ENCODE measurements at places on chromosomes 12 and 14.

DNA sequence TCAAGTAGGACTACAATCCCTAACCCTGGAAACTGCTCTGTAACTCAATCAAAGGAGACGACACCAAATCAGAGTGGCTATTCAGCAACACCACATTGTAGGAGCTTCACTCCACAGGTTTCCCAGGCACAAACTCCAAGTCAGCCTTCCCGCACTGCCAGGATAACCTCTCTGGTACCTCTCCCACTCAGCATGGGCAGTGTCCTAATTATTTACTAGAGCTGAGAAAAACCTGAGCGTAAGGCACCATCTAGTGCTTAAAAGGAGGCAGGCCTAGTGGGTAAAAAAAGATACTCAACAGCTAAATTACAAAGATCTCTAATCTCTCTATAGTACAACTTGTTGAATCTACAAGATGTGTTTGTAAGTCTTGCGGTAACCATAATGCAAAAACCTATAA, 36.1 kb downstream of the PARP11 start:
- DNase-seq, result peak; percentile 30

DNA sequence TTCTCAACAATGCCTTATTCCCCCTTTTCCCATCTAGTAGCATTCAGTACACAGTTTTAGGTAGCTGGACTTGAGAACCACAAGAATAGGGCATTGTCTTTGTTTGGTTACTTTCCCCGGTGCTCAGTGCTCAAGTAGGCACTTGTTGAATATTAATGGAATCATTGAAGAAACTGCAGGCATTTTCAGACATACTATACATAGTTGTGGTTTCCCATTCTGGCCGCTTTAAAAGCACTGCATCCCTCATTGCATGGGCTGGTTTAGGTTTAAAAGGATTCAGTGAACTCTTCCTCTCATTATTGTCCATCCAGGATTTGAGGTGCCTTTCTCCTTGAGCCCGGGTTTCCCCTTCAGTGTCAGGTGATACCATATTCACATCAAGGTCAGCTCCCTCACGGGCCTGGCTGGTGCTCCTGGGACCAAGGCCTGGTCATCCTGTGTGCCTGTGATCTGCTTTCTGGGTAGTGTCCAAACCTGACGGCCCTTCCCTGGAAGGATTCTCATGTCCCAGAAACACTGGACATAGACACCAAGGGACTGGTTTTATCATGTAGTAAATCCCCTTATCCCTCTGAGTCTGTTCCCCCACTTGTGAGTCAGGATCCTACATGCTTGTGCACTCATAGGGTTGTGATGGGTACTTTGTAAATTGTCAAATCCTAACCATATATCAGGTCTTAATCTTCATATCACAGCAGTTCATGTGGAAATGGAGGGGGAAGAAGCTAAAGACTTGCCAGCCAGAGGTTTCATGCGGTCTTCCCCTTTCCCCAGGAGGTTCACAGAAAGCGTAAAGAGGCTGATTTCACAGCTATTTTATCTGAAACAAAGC, 7.4 kb downstream of the TCP11L2 start:
- no peak for DNase-seq

DNA sequence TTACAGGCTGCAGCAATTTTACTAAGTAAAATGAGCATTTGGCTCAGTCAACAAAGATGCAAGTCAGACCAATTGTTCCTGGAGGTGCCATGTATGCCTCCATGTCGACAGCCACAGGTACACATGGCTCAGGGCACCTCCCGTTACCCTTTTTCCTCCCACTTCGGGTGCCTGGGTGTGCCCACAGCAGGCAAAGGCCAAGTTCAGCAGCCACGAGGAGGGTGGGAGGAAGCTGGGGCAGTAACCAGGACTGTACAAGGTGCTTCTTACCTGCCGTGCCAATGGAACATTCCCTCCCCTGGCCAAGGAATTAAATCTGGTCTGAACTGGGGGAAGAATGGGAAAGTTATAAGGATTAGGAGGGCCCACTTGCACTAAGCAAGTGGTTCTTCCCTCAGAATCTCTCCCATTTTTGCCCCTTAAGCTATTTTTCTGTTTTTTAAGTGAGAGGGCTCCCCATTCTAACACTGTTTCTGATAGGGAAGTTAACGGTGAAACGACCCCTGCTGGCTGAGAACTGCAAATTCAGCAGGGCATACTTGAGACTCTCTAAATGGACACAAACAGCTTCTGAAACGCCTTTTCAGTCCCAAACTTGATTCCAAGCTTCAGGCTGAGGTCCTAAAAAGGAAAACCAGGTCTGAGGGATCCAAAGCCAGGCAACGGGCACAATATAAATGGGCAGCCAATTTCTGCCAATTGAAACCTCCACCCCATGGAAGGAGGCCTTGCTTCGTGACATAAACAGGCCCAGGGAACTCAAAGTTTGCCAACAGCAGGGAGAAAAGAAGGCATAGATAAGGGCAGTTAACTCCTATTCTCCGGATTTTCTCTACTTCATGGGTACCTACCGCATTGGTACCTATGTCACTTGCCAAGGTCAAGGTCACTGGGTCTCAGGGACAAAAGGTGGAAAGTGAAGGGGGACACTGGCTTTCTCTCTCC, 24.8 kb downstream of the CLECL1 start:
- peak; percentile 52 for DNase-seq

GRCh38 chr14:23566778-23567185, 809 bp downstream of the AP1G2 start:
- no peak for DNase-seq

DNA sequence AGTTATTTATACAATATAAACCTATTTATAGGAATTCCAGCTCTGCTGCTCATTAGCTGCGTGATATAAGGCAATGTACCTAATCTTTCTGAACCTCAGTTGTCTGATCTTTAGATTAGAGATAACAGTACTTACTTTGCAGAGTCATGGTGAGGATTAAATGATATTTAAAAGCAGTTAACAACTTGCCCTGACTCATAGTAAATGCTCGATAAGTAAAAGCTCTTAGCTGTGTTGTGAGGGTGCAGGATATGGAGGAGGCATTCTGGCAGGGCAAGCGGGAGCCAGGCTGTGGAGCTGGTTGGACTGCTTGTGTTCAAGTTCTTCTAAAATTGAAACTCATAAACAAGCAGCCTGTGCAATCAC, 140.0 kb upstream of the PRICKLE1 start:
- no peak for DNase-seq

DNA sequence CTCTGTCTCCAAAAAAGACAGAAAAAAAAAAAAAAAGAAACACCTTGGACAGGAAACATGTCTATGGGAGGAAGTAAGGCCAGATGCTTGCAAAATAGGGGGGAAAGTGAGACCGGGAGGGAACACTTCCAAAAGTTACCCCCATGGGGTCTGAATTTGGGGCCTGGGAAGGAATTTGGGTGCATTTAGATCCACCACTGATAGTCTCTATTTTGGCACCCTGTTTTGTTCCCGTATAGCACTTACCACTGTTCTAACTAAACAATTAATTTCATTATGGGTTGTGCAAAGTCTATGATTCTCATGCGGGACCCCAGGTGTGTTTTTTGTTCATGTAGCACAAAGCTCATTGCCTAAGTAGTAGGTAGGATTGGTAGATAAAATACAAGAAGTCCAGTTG, 1.4 kb upstream of the MLEC start:
- DNase-seq, result no peak

DNA sequence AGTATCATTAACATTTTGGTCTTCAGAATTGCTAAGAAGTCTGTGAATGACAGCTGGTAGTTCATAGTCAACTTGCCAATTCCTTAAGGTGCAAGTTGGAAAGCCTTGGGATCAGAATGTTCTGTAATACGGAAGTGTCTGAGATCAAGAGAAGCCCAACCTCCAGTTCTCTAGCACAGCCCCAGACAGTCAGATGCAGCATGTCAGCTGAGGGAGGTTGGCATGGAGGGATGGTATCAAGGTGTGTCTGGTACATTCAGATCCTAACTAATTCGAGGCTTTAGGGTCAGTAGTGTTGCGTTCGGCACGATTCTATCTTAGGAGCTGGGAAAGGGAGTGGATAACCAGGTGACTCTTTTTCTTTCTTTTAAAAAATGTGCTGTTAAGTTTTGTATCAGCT, 38.3 kb downstream of the FNTB start:
- no peak for DNase-seq

DNA sequence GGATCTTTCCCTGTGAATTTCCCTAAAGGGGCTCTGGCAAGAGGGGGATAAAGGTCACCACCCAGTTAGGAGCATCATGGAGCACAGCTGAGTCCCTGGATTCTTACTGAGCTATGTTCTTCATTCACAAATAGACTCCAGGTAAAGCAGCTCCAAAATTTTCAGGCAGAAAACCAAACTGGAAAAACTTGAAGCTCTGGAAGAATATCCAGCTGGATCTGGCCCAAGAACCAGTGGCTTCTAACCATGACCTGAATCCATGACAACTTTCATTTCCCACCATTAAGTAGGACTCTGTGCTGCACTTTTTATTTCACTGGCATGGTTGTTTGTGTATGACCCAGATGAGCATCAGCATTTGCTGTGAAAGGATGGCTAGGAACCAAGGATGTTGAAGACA, 180.4 kb upstream of the FKBP4 start:
- no peak for DNase-seq

DNA sequence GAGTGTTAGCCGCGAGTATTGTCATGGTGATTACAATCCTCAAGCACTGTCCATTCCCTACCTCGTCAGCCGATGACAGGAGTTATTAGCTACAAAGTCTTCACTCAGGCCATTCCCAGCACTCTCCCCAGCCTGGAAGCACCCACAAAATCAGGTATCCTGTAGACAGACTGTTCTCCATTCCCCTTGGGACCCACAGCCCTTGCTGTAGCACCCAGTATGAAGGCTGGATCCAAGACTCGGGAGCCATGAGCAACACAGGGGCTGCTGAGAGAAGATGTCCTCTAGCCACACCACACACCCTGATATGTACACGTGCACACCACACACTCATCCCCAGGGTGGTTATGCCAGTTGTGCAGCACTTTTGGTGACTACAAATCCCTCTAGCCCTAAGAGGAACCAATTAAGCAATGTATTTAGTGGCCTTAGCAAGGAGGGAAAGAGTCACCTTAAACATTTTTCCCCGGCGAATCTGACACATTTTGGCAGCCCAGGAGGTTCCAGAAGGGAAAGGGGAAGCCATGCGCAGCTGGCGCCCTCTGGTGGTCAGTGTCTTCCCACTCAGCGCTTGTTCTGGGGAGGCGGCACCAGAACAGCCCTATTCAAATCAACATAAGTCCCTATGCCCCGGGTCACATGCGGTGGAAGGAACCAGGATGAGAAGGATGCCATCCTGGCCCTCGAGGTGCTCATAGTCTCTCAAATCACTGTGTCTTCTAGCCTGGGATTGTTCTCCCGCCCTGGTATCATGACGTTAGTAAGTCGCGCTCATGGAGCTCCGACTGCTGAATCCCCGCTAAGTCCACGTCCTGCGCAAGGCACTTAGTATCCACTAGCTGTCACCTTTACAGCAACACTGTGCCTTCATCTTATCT, 96.9 kb downstream of the GCH1 start:
- DNase-seq, result peak; percentile 81

- DNase-seq, result no peak
These were observed 381.4 kb downstream of the APAF1 start for GRCh38 chr12:99026332-99027054.

DNA sequence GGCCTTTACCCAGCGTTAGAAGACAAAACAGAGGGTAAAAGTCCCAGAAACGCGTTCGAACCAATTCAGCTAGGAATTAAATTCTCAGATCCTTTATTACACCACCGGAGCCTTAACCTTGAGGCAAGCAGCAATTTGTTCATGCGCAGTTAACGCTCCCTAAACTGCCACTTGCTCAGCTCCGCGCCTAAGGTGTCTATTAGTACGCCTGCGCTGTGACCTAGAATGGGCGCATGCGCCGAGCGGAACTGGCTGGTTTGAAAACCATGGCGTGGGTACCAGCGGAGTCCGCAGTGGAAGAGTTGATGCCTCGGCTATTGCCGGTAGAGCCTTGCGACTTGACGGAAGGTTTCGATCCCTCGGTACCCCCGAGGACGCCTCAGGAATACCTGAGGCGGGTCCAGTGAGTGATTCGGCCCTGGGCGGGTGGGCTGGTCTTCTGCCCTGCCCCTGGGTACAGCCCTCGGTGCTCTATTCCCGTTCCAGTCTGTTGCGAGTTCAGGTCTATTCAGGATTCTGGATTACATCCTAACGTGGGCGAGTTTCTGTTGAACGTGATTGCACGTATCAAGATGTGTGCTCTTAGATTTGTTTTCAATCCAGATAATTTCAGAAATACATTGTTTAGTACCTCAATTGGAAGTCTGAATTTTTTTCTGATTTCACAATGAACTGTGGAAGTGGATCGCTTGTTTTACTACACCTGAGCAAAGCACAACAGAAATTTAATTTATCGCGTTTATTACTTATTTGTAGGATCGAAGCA, at the start of gene GEMIN2:
TSS of gene GEMIN2 (plus strand) at position 251 of the 766 bp plus-strand sequence. CDS start at position 267, 16 bp downstream.
- peak; percentile 96 for DNase-seq

GRCh38 chr12:92506460-92506859, 196.3 kb upstream of the PLEKHG7 start:
- DNase-seq, result no peak

DNA sequence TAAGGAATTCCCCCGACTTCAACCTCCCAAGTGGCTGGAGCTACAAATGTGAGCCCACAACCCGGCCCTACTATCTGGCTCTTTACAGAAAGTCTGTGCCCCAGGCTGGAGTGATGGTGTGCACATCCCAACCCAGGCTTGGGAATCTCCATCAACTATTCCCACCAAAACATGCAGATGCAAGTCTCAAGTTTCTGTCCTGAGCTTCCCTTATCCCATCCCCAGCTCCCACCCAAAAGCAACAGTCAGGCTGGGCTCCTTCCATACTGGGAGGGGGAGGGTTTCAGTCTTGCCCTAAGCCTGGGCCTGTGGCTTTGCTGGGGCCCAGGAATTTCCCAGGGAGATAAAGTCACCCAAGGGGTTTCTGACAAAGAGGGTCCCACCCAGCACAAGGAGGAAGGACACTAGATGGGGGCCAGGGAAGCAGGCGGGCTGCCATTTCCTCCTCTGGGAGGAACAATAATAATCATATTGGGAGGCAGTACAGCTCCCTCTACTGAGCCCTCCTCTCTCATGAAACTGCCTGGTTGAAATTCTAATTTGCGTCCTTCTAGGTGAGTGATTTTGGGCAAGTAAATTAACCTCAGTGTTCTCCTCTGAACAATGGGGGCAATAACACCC, 8.0 kb downstream of the SLC8B1 start:
- DNase-seq, result no peak

- DNase-seq, result no peak
These were observed 43.6 kb downstream of the LIN7A start for GRCh38 chr12:80894179-80894578.

DNA sequence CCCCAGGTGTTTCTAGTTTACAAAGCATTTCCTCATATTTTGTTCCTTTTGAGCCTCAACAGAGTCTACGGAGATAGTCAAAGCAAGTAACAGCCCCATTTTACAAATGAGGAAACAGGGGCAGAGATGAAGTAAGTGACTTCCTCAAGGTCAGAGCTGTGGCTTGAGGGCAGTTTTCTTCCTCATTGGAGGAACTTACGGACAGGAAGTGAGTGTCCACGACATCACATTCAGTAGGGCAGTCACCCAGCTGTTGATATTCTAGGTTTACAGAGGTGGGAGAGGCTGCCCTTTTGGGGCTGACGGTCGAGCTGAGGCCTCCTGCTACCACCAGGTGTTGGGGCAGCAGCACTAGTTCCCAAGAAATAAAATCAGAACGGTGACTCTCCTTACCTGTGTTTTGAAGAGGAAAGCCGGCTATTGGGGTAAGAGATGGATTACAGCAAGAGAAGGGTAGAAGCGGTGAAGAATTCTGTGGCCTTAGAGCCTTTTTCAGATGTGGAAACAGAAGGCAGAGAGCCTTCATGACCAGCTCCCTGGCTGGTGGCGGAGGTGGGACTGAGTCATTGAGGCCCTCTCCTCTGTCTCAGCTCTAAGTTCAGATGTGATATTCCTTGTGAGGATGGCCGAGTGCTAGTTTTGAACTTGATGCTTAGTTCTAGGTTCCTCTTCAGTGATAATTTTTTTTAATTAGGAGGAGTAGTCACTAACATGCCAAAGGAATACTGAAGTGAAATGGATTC, 41.7 kb downstream of the SUSD6 start:
- DNase-seq, result peak; percentile 36
